ENCODE measurements at places on chromosomes 11 and 22.

DNA sequence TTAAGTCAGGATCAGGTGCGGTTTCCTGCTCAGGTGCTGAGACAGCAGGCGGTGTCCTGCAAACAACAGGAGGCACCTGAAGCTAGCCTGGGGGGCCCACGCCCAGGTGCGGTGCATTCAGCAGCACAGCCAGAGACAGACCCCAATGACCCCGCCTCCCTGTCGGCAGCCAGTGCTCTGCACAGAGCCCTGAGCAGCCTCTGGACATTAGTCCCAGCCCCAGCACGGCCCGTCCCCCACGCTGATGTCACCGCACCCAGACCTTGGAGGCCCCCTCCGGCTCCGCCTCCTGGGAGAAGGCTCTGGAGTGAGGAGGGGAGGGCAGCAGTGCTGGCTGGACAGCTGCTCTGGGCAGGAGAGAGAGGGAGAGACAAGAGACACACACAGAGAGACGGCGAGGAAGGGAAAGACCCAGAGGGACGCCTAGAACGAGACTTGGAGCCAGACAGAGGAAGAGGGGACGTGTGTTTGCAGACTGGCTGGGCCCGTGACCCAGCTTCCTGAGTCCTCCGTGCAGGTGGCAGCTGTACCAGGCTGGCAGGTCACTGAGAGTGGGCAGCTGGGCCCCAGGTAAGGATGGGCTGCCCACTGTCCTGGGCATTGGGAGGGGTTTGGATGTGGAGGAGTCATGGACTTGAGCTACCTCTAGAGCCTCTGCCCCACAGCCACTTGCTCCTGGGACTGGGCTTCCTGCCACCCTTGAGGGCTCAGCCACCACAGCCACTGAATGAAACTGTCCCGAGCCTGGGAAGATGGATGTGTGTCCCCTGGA lies at the start of gene MYO7A:
TSS of gene MYO7A (plus strand) at position 327 of the 772 bp plus-strand sequence. CDS start 2,389 bp downstream, outside the sequence.
- peak; percentile 82 for DNase-seq

GRCh38 chr11:13260963-13261588 lies 16.5 kb upstream of the BMAL1 start:
- DNase-seq: no peak

DNA sequence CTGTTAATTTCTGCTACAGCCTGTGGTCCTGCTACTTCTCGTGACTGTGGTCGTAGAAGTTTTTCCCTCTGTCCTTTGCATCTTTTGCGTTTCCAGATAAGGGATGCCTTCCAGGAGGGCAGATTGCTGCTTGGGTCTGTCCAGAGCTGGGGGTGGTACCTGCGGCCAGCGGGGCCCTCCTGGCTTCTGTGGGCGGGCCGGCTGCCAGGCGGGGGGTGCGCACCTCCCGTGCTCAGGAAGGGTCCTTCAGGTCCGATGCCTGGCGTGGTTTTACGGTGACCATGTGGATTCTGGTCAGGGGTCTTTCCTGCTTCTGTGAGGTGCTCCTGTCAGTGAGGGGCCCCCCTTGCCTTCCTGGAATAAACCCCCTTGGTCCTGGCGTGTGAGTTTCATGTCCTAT lies 84.8 kb downstream of the KCNQ1 start:
- no peak for DNase-seq

GRCh38 chr11:117501237-117501898 lies 173.7 kb downstream of the CEP164 start:
- DNase-seq: no peak

- DNase-seq: no peak
Observed at GRCh38 chr11:104380358-104380757, 216.4 kb upstream of the PDGFD start.

DNA sequence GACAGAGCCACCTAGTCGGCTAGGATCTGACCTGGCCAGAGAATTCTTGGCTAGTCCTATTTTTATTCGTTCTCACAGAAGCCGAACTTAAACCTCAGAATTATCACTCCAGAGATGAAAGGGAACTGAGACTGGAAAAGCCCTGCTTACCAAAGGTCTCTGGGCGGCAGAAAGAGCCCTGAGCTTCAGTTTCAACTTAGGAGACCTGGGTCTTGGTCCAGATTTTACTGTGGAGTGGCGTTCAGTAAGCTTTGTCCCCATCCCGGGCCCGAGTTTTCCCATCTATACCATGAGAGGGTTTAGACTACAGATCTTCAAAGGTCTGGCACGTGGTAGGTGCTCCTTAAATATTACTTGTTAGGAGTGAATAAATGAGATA lies 516 bp downstream of the NEU3 start:
- DNase-seq: peak; percentile 9

- DNase-seq: no peak
Observed at GRCh38 chr11:60984636-60985035, 13.2 kb downstream of the CD6 start.

DNA sequence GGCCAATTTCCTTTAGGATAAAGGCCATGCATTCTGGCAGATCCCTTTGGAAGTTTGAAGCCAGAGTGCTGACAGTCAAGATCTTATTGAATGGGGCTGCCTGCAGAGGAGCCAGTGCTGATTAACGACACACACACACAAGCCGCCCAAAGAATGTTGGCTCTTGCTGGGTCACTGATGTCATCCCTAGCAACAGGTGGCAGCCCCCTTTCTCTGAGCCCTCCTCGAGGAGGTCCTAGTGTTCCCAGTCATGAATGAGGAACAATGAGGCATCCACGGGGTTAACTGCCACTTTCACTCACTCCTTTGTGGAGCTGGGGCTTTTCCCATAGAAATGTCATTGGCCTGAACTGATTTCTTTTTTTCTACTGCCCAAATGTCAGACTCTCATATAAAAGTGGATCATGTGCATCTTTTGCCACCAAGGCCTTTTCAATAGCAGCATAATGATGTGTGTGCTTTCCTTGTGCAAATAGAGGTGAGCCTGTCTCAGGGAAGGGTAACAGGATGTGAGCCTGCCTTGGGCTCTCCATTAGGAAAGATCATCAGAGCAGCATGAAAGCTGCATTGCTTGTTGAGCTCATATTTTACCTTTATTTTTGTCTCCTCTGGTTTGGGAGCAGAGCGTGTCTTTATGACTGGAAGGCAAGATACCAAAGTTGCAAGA lies 301.8 kb upstream of the MTNR1B start:
- DNase-seq: peak; percentile 40

GRCh38 chr11:1139441-1140083 lies 18.2 kb upstream of the MUC5AC start:
- DNase-seq: no peak

DNA sequence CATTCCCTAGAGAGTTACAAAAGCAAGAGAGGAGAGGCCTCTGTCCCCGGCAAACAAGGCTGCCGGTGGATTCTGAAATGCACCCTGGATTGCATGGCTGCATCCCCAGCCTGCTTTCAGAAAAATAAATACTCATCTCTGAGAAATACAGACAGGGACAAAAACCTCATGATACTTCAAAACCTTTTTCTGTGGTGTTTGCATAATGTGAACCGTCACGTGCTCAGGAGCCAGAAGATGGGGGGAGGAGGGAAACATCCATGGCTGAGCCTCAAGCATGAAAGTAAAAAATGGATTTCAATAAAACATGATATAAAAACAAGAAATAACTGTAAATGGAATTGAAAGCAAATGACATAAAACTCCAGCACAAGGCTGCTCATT lies 198.5 kb upstream of the NCAM1 start:
- no peak for DNase-seq

- DNase-seq: peak; percentile 80
Observed at GRCh38 chr11:133834682-133835592, 10.4 kb downstream of the SPATA19 start.

- DNase-seq: peak; percentile 49
Observed at GRCh38 chr11:121670266-121670665, 217.5 kb upstream of the SORL1-AS1 start.

DNA sequence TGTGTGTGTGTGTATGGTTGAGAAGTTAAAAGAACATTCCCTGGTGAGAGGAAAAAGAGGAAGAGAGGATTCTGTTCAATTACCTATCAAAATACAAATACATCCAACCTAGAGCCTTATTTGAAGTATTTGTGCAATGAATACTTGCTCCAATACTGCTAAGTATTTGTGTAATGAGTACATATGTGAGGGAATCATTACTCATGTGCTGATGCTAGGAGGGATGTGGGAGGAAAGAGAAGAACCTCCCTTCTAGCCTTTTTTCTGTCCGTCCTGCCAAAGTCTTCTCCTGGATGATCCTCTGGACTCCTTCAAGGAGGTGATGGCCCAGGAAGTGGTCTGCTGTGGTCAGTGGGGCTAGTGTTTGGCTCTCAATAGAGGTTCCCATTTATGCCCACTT lies 36.0 kb upstream of the ACCSL start:
- no peak for DNase-seq

GRCh38 chr11:76071090-76071489 lies 135.2 kb downstream of the WNT11 start:
- no peak for DNase-seq

- DNase-seq: no peak
Observed at GRCh38 chr11:121539000-121539399, 86.2 kb upstream of the SORL1-AS1 start.

All from tongue (tissue), 3 donors.